ENCODE measurements at places on chromosomes 5 and 9.

DNA sequence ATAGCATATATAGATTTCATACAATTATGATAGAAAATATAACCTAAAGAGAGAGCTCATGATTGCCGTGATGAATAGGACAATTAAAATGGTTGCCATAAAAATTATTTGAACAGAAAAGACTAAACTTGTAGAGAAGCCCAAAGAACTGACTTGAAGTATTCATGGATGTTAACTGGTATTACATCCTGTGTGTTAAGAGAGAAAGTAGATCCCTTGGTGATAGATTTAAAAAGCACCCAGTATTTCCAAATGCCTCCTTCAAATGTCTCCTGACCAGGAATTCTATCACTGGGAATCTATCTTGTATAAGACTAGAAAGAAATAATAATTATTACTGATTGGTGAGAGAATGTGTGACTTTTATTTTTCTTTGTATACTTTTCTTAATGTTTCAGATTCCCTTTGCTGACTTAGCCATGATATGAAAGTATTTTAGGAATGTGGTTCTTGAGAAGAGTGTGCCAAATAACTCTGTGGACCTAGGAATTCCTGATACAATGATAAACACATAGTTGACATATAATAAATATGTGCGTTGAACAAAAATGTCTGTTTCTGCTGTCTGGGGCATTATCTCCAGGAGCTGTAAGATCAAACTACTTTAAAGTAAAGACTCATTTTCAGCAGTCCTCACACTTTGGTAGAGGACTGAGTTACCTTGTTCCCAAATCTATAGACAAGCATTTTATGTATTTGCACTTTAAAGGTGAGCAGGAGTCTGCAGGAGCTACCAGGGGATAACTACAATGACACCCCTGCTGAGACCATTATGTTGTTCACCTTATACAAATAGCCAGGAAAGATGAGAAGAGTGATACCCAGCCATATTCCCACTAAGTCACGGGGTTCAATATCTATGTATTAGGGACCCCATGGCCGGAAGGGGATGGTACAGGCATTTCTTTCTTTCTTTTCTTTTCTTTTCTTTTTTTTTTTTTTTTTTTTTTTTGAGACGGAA, 211.1 kb upstream of the TLE4 start:
- no peak for DNase-seq

DNA sequence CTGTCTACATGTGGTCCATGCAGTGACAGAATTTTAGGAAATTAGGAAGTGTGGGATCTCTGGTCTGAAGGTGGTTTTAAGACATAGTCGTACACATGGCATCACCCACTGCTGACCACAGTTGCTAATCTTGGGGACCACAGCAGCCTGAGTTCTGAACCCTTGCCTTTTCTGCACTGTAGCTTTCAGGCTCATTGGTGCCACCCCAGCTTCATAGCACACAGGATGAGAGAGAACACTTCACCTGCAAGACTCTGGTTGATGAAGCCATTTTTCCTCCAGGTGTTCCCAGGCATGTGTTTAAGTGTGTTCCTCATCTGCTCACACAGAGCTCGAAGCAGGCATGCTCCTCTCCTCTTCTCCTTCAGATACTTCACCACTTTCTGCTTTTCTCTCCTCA, 68.2 kb upstream of the S1PR3 start:
- no peak for DNase-seq

DNA sequence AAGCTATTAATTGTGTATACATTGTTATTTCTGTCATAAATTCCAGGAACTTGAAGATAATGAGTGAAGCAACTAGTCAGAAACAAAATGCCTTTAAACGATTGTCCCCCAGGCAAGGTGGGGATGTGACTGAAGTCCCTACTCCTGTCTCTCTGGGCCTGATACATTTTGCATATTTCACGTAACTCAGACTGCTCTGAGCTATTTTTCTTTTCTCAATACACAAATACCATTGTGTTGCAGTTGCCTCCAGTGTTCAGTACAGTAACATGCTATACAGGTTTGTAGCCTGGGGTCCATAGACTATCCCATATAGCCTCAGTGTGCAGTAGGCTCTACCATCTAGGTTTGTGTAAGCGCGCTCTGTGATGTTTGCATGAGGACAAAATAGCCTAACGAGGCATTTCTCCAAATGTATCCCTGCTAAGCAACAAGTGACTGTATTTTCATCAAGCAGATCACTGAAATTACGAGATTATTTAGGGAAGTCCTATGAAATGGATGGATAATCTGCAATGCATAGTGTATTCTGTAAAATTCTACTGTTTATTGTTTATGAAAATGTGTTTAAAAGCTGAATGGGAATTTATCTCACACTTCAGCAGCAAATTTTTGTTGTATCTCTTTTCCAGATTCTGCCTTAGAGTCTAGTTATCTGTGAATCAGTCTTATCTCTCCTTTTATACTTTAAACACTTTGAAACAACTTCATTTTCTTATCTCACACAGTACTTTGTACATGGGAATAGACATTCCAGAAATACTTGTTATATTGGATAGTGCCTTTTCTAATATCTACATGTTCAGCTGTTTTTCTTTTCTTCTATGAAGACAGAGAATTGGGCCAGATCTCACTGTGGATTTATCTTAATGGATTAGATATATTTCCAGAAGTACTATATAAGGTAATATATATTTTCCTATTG, 150.5 kb downstream of the CD180 start:
- no peak for DNase-seq

- DNase-seq: no peak
Measured at GRCh38 chr5:160280384-160281095, 31.8 kb downstream of the CCNJL start.

- no peak for DNase-seq
Measured at GRCh38 chr9:98867103-98867428, 59.6 kb downstream of the GALNT12 start.

GRCh38 chr5:113059232-113060040, 82.8 kb downstream of the DCP2 start:
- no peak for DNase-seq

DNA sequence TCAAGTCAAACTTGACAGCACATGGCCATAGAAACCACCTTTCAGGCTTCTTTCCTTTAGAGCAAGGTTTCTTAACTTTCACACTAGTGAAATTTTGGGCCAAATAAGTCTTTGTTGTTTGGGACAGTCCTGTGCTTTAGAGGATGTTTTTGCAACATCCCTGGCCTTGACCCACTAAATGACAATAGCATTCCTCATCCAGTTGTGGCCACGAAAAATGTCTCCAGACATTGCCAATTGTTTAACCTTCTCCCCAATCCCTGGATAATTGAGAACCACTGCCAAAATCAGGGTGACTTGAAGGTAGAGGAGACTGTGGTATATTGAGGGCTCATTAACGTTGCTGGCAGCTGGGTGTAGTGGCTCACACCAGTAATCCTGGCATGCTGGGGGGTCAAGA, 72.0 kb downstream of the ALDH1A1 start:
- DNase-seq: no peak

GRCh38 chr5:81482595-81482994, 88.7 kb upstream of the ACOT12 start:
- DNase-seq: no peak

DNA sequence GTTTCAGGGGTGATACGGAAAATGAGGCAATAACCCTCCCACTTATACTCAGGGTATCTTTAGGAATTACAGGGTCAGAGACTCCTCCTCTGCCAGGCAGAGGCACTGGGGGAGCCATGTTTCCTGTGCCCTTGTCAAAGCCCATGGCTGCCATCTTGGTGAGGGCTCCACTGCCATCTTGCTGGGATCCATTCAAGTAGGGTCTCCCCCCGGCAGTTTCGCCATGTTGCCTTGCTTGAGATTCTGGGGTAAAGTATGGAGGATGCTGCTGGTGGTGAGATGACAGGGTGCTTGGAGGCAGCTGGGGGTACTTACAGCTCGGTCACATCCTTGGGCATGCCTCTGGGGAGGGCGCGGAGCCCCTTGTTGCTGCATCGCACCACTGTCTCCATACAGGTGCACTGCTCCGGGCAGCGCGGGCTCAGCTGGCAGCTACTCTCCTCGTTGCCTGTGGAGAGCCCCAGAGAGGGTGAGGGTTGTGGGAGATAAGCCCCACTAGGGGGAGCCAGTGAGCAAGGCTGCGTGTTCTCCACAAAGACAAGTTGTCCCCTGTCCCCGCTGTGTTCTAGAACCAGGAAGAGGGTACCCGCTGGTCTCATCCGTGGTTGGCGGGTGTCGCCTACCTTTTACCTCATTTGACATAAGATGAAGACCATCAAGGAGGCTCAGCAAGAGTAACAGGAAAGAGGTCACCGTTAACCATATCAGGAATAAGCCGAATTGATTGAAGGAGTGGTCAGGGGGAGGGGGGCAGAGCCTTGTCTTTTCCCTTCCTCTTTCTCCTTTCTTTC, 169.0 kb upstream of the PANK3 start:
- DNase-seq: no peak

- no peak for DNase-seq
Measured at GRCh38 chr5:35161652-35162273, 68.5 kb downstream of the PRLR start.

DNA sequence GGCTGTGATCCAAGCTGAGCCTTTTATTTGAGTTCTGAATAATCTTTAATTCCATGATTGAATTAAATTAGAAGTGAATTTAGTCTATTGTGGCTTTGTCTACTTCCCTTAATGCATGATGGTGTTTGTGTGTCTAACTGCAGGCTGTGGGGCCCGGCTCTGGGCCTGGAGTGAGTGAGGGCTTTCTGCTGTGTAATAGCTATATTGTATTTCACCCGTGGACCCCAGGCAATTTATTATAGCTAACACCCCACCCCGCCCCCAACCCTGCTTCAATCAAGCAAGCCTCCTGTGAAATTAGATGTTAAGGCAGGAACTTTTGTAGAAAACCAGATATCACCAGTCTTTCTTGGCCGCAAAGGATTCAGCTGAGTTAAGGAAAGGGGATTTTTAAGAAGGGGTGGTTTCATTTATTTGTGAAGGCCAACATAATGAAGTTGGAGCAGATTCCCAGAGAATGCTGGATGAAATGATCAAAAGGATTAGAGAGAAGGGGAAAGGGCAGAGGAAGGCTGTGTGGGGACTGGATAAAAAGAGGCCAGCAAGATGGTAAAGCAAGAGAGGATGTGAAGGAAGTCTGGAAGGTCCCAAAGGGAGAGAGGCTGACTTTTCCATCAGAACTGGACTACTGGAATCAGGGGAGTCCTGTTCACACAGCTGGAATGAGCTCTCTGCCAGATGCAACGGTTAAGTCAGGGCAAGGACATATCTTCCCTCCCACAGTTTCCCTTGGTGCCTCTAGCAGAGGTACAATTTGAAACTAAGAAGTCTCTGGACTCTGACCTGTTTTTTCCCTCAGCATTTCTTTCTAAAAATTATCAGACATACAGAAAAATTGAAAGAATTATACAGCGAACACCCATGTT, 125.3 kb upstream of the SAP30L start:
- no peak for DNase-seq

GRCh38 chr5:180352116-180353047, 754 bp downstream of the GFPT2 start:
- DNase-seq: no peak

DNA sequence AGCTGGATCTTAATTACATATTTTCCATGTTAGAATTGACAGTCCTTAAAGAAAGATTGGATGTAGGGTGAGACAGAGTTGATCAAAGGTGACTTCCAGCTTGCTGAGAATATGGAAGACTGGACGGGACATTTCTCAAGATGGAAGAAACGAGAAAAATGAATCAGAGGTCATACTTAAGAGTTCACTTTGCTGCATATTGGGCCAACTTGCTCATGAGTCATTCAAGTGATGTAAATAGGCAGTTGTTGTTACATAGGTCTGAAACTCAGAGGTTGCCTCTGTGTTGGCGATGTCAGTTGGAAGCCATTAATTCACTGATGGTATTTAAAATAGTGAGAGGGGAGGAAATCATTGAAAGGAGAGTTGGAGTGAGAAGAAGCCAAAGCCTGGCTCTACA, 132.8 kb downstream of the CD180 start:
- no peak for DNase-seq

DNA sequence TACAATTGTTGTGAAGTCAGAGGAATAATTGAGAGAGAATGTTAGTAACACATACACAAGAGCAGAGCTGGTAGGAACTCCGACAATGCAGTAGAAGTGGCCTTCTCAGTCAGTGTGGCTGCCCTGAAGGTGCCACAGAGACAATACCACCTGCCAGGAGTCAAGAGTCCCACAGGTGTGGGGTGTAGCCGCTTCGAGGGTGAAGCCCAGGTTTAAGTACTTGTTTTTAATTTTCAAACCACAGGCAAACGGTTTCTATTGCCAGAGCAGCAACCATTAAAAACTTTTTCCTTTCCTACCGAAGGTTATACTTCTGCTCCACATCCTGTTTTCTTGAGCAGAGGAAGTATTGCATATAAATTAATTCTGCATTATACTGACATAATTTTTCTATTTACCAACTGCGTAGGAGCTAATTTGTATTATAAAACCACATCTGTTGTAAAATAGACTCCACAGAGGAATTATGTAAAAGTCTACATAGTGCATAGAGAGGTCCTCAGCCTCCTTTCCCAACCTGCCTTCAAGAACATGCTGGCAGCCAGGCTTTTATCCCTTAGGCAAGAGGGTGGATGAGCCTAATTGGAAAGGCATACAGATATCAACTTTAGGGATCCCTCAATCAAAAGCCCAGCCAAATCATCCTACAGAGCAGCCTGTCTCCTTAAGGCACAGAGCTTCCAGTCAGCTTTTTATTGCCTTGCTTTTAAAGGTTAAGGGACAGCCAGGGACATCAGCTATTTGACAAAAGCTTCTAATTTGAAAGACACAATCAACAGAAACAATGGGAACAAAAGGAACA, 12.9 kb upstream of the ACTBL2 start:
- DNase-seq: no peak

DNA sequence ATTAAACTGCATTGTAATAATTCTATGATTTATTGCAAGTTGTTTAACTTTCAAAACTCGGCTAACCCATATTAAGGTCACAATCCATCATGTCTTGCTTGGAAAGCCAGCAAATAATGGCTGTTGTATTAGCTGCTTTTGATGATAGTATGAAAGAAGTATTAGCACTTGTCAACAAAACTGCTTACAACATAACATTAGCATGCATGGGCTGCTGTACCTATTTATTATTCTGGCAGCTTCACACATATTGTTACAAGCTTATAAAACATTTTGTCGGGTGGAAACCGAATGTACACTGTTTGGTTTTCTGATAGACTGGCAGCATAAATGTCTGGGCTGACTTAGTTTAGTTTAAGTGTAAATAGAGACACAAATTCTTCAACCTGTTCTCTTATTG, 378.3 kb downstream of the KIAA0825 start:
- DNase-seq: no peak

DNA sequence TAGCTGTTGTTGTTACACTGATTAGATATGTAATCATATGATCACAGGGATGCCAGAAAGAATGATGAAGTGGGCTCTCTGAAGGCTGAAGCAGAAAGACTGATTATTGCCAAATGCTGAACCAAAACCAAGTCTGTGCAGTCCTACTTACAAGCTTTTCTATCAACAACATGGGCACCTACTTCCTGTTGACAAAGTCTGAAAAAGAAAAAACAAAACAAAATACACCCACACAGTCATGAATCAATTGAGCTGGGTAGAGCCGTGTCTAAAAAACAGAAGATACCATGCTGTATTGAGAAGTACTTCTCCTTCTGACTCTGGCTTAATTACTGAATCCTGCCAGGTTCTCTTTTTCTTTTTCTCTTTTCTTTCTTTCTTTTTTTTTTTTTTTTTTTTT, 363.4 kb downstream of the RAB3C start:
- no peak for DNase-seq

All from activated CD8-positive, alpha-beta memory T cell treated with anti-CD3 and anti-CD28 coated beads for 1 hour (primary cell).